ENCODE measurements at places on chromosomes 1 and 21.

GRCh38 chr1:176699821-176700220, 236.8 kb downstream of the PAPPA2 start:
- DNase-seq: no peak

GRCh38 chr1:181513786-181514297, 30.5 kb downstream of the CACNA1E start:
- DNase-seq: no peak

- DNase-seq: no peak
These were observed 10.4 kb upstream of the TMEM9 start for GRCh38 chr1:201164645-201165044.

DNA sequence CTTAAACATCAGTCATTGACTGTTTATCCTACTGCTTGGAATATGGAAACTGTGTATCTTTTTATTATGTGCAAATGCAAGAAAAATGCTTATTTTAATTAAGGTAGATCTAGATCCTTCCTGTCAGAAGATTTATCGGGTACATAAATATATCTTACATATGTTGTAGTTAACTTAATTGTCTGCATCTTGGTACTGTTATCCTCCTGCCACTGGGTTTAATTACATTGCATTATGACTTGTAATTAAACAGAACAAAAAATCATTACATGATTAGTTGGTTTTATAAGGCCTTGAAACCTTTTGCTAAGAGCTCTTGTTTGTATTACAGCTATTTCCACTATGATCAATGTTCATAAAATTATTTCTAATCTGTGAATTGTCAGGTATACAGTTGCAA, 211.2 kb downstream of the PTGER3 start:
- no peak for DNase-seq

GRCh38 chr1:187646536-187647107, 817.9 kb downstream of the PLA2G4A start:
- DNase-seq: no peak

GRCh38 chr1:21696931-21697330, 27.8 kb upstream of the RAP1GAP start:
- no peak for DNase-seq

- no peak for DNase-seq
These were observed 30.3 kb downstream of the SLX9 start for GRCh38 chr21:44969931-44970755.

DNA sequence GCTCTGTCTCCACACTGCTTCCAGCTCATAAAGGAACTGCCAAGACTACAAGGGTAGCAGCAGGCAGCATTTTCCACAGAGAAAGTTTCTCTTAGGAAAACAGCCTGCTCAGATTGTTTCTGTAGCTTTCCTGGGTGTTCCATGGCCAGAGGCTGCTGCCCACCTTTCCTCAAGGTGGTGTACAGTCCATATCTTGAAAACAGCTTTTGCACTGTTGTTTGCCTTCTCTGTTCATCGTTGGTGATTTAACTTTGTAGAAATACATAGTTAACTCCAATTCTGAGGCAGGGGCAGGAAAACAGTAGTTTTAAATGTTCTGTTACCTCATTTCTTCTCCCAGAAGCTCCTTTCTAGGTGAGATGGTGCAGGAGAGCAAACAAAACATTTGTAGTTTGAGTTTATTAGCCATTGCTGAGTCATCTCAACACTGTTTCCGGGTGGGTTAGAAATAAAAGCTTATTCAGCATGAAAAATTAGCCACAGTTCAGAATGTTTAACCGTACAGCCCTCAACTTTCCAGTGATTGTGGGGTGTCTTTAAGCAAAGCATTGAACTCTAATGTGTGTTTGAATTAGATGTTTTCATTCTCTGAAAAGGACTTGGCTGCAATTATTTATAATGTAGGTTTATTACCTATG, 41.7 kb downstream of the DIP2A start:
- no peak for DNase-seq

DNA sequence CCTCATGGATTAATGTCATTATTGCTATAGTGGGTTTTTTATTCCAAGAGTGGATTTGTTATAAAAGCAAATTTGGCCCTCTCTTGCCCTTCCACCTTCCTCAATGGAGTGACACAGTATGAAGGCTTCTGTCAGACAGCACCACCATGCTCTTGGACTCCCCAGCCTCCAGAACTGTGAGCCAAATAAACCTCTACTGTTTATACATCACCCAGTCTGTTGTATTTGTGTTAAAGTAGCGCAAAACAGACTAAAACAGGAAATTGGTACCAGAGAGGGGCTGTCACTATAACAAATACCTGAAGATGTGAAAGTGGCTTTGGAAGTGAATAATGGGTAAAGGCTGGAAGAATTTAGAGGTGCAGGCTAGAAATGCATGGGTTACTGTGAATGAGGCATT, 38.0 kb upstream of the DMRTB1 start:
- no peak for DNase-seq

DNA sequence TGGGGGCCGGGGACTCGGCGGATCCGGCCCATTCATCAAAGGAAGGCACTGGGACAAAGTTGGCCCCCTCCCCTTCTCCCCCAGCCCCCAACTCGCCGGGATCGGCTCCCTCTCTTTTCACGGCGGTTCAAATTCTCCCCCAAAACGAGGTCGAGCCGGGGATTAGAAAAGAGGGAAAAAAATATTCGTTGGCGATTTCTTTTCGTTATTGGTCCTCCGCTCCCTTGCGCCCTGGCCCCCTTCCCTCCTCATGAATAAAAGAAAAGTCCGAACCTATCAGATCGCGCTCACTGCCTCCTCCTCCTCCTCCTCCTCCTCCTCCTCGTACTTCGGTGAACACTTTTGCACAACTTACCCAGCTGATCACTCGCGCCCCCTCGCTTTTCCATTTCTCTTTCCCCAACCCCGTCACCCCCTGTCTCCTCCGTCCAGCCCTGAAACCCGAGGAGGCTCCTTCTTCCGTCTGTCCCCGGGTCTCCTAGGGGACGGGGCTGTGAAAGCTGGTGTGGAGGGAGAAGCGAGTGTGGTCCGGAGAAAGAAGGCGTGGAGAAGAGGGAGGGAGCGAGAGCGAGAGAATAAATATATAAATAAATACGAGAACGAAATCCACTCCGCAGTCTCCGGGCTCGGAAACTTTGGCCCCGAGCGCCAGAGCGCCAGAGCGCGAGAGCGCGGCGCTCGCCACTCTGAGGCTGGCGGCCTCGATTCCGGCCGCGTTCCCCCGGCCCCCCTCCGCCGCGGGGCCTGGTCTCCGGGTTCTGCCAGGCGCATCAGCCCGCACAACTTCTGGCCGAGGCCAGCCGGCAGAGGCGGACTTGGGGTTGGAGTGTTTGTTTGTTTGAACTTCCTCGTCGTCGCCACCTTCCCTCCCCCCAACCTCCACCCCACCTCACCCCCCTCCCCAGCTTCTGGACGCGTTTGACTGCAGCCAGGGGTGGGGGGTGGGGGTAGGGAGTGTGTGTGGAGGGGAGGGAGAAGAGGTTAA, at the start of gene PAX7:
Gene PAX7 (plus strand): TSS at position 336 of the 985 bp plus-strand sequence. CDS start 758 bp downstream, outside the sequence.
- no peak for DNase-seq

DNA sequence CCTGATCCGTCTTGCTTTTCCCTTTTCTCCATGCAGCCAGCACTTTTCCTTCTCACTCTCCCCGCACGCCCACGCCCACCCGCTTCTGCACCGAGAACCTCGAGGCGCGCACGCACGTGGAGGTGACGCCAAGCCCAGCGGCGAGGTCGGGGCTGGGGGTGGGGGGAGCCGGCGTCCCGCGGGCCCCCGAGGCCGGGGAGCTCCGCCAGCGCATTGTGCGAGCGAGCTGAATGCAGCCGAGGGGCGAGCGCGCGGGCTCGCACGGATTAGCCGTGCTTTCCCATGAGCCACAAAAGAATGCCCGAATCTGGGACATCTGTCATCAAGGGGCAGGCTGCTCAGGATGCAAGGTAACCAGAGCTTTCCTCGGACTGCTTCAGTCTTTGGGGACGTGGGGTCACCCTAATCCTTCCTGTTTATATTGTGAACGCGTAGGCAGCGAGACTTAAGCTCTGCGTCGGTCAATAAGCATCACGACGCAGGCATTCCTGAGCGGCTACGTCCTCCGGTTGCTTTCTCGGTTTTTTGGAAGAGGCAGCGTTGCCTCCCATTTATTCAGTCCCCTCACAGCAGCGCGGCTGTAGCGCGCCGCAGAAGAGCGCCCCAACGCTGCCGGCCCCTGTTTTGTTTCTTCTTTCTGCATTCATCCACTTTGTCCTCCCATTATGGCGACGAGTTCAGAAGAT, 67.3 kb upstream of the AKT3 start:
- DNase-seq: peak; percentile 60

DNA sequence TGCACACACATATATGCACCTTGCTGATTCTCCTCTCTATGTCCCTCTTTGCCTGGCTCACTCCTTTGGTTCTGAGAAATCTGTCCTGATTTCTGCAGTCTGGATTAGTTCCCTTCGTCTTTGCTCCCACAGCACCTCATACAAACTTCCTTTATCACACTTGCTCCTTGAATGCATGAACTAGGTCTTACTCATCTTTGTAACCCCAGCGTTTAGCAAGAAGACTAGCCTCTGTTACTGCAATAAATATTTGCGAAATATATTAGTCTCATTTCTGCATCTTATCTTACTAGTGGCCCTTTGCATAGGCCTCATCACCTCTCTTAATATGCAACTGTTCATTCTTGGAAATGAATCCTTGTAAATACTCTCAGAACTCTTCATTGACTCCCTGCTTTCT, 11.4 kb downstream of the SMYD2 start:
- DNase-seq: no peak

DNA sequence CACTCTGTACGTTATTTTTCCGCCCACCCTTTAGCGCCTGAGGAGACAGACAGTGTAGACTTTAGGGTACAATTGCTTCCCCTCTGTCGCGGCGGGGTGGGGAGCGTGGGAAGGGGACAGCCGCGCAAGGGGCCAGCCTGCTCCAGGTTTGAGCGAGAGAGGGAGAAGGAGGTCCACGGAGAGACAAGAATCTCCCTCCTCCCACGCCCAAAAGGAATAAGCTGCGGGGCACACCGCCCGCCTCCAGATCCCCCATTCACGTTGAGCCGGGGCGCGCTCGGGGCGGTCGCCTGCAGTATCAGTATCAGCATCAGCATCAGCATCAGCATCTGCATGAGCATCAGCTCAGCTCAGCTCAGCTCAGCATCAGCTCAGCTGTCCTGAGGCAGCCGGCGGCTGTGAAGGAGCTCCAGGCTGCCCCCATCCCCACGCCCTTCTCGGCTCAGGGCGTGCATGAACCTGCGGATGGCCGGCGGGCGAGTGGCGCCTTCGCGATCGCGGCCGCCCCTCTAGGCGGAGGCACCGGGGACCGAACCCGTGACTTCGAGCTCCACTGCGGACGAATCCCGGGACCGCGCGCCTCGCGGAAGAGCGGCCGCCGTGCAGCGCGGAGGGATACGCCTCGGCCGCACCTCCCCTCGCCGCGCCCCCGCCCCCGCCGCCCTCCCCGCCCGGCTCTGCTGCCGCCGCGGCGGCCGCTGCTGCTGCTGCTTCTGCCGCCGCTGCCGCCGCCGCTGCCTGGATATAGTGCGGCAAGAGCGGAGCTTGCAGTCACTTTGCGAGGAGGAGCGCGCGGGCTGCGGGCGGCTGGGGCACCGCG, at the start of gene NCAM2:
Gene NCAM2 (plus strand): TSS at position 774 of the 820 bp plus-strand sequence.
- peak; percentile 1 for DNase-seq

GRCh38 chr1:201648066-201648906, 109.4 kb downstream of the NAV1 start:
- DNase-seq: no peak

DNA sequence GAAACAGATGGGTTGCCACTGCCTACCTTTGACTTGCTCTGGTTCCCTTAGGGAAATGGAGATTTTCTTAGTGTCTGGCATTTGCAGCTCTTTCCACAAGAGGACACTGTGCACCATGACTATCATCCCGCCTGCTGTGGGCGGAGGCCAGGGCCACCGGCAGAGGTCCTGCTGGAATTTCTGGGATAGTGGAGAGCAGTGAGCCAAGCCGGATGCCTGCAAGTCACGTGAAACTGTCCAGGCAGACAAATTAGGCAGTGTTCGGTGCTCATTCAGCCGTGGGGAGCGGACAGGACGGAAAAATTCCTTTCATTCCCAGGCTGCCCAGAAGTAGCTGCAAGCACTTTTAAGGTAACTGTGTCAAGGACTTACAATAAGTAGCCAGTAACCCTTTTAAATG, 43.4 kb downstream of the IGSF5 start:
- peak; percentile 24 for DNase-seq

DNA sequence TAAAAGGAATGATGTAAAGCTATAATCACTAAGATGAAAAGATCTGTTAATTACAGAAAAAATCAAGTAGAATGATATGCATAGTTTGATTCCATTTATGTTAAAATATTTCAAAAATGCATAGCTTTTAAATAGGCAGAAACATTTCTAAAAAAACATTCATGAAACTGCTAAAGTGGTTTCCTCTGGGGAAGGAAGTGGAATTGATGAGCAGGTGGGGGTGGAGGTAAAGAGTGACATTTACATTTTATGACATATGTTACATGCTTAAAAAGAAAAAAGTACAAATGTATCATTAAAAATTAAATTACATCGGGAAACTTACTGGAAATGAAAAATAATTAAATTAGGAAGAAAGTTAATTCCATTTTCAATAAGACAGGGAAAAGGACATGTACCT, 42.8 kb upstream of the JAK1 start:
- no peak for DNase-seq

GRCh38 chr1:205077934-205078311, 6.3 kb downstream of the TMEM81 start:
- no peak for DNase-seq

DNA sequence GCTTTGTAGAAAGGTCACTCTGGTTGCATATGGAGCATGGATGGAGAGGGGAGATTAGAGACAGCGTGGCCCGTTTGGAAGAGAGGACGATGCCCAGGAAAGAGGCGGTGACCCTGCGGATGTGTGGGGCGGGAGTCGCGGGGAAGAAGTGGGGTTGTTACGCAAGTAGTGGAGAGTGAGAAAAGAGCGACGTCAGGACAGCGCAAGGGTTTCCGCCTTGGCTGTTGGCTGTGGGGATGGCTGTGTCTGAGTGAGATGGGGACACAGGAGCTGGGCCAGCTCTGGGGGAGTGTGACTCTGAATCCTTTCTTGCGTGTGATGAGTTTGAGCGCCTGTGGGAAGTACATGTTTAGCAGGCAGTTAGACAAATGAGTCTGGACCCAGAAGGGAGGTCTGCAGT, 3.8 kb downstream of the B4GALT2 start:
- no peak for DNase-seq

GRCh38 chr21:44888581-44889550, 15.4 kb upstream of the PTTG1IP start:
- no peak for DNase-seq

DNA sequence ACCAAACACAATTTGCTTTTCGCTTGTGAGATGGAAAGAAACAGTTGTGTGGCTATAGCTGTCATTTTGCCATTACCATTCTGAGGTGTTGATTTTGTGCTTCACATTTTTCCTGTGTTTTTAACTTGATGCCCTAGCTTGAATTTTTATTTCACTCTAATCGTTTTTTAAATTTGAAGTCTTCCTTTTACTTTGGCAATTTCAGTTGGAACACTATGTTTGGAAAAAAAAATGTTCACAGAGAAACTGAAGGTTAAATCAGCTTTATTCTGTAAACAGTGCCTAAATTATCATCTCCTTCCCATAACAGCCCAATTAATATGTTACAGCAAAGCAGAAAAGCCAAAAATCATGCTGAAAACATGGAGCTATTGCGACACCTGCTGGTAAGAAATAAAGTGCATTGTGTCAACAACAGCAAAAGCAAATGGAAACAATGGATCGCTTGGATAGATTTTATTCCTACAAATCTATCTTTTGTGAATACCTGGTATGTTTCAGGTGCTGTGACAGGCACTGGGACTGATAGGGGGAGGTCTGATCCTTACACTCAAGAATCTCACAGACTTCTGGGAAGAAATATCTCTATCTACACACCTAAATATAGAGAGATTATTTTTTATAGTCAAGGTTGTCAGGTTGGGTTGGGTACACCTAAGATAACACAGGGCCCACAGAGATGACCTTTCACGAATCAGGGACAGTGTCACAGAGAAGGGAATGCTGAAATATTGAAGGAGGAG, 16.2 kb upstream of the ERICH3 start:
- peak; percentile 41 for DNase-seq
